Glutamatergic neuron (in vitro differentiated cells): ENCODE measurements at places on chromosomes 16 and 17. TPM values are rescaled to one million over a fixed set of nuclear protein-coding genes. Genes with fewer than 3 reads are reported as not detected.

- DNase-seq, result no peak
Observed at GRCh38 chr17:66548659-66549310, 246.4 kb downstream of the PRKCA start.

GRCh38 chr16:49756775-49757558, 98.9 kb downstream of the ZNF423 start:
- no peak for DNase-seq

DNA sequence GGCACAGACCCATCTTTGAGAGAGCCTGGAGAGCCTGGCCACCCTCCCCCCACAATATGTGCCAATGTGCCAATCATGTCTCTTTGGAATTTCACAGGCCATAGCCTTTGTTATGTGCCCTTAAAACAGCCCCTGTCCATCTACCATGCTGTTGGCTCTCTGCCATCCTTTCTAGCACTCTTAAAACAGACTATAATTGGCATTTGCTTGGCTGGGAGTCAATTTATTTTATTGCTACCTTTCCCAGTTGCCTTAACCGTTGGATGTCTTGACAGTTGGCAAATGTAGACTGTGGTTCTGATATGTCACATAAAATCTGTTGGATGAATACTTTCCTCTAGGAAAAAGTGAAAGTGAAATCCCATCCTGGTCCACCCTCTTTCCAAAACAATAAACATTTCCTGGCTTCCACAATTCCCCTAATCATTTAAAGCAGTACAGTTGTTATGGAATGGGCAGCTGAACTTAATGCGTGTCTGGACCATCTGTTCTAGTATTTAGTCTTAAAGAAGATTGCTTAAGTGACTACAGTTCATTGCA, 394.0 kb downstream of the KCNJ2 start:
- no peak for DNase-seq

Gene MSLN
- not detected for total RNA-seq

DNA sequence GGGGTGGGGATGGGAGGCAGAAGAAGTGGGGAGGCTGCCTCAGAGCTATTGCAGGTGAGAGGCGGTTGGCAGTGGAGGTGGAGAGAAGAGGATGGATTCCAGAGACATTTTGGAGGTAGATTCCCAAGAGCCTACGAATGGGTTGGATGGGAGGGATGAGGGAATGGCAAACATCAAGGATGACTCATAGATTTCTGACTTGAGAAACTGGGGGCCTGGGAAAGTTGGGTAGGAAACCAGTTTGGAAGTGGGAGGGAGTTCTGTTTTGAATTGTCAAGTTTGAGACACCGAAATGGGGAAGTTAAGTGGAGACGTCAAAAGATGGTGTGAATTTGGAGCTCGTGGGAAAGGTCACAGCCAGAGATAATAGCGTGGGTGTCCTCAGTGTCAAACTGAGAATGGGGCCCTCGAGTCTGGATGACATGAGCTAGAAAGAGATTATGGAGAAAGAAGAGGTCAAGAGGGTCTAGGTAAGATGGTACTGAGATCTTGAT, 6.2 kb upstream of the CYLD start:
- no peak for DNase-seq

Gene CLEC19A
- not detected for total RNA-seq

GRCh38 chr17:52885882-52886281, 727.4 kb upstream of the CA10 start:
- DNase-seq, result no peak

Gene MC1R
- 12.8 TPM for total RNA-seq

- no peak for DNase-seq
Observed at GRCh38 chr17:19288453-19288852, 51.3 kb downstream of the EPN2 start.

Gene RRAD
- 1.1 TPM for total RNA-seq

GRCh38 chr16:4614571-4615383, at the start of gene UBALD1:
UBALD1 (minus strand) TSS chr16:4614888; CDS start chr16:4614797, 91 bp downstream.
- peak; percentile 84 for DNase-seq

DNA sequence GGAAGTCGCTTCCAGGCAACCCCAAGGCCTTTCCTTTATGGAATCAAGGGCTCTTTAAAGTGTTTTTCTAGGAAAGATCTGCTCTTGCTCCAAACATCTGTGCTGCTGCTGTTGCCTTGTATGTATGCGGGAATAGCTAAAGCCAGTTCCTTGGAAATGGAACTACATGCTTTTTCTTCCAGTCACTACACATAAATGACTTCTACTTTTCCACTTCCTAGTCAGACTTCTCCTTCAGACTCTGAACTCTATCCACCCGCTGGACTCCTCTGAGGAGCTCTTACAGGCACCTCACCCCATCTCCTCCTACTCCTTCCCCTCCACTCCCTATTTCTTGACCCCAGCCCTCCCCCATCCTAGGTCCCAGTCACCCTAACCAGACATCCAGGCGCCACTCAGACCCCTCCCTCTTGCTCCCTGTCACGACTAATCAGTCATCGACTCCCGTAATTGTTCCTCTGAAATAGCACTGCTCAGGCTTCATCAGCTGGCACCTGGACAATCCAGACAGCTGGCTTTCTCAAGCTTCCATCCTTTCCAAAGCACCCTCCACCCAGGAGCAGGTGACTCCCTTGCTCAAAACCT, 15.0 kb upstream of the PEMT start:
- DNase-seq, result no peak

Gene MLLT6
- total RNA-seq, result 59.8 TPM

- DNase-seq, result no peak
Observed at GRCh38 chr16:81189100-81189664, 49.3 kb upstream of the BCO1 start.

Gene TPSG1
- not detected for total RNA-seq

GRCh38 chr16:84952335-84953189, 58.8 kb downstream of the ZDHHC7 start:
- DNase-seq, result peak; percentile 72

DNA sequence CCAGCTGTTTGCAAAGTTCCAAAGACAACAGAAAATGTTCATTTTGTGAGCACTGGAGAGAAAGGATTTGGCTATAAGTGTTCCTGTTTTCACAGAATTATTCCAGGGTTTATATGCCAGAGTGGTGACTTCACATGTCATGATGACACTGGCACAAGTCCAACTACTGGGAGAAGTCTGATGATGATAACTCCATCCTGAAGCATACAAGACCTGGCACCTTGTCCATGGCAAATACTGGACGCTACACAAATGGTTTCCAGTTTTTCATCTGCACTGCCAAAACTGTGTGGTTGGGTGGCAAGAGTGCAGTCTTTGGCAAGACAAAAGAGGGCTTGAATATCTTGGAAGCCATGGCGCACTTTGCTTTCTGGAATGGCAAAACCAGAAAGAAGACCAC, 385.0 kb downstream of the CDH11 start:
- DNase-seq, result no peak

DNA sequence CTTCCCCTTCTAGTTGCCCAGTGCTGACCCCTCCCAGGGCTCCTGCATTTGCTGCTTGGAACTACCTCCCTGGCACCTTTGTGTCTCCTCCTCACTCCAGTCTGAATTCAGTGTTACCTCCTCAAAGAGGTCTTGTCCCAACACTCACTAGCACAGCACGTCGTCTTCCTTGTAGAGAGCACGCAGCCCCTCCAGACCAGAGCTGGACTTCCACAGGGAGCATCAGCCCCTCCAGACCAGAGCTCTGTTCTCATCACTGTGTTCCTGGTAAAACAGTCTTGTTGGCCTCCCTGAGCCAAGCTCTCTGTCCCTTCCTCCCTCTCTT, 27.8 kb upstream of the MGAT5B start:
- DNase-seq, result no peak

DNA sequence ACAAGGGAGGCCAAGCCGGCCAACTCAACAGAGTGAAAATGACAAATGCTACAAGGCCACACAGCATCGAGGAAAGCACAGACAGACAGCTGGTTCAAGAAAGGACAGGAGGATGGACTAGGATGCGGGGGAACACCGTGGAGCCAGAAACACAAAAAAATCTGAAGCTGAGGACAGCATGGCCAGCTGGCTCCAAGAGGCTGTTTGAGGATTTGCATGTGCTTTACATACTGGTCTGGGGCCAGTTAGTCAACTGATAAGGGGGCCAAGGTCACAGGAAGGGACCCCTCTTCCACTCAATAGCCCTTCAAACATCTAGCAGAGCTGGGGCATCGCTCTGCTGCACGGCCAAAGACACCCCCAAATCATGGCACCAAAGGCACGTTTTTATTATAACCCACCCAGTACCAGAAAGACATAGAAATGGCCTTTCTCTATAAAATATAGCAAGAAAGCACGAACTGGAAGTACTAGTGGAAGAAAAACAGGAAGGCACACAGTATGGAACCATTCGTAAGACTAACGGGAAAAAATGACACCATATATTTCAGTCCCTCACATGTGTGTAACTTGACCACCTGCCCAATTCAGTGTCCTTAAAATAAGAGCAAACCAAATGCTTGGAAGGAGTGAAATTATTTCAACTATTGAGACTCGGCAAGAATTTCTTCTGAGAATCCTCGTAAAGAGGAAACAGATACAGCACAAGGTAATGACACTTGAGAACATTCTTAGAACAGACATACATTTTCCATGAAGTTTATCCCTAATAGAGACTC, 7.8 kb upstream of the SRL start:
- no peak for DNase-seq

Gene PYDC1
- not detected for total RNA-seq

DNA sequence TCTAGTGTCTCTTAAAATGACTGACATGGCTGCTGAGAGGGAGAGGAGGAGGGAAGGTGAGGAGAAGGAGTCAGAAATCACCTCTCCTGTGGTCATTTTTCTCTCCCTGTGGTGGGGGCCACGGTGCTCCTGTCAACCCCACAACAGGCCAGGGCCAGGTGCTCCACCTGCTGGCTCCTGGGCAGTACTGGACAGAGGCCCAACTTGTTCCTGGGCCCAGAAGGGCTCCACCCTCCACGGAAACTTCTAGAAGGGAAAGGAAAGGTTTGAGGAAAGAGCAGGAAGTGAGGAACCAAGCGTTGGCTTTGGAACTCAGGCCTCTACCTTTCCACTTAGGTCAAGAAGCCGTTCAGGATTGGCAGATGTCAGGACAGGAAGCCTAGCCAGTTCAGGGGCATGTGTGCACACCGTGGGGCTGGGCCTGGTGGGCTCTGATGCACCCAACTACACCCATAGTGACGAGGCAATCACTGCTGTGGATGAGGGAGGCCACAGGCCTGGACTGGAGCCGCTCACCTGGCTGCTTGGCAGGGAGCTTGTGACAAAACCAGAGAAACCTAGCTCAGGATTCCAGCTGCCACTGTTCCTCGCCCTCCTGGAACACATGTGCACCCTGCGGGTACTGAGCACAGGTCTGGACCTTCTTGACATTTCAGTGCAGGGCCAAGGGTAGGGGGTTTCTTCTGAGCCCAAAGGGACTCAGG, 36.1 kb downstream of the WNT3 start:
- DNase-seq, result no peak

GRCh38 chr17:75526555-75527270, 1.2 kb downstream of the LLGL2 start:
- DNase-seq, result no peak

- peak; percentile 34 for DNase-seq
Observed at GRCh38 chr17:57086069-57086930, 1.3 kb downstream of the AKAP1 start.

Gene SLC52A1
- not detected for total RNA-seq

- peak; percentile 74 for DNase-seq
Observed at GRCh38 chr17:4949321-4950074, 1.2 kb upstream of the PFN1 start.

Gene DHRS7C
- not detected for total RNA-seq

GRCh38 chr17:1617620-1618174, 10.9 kb downstream of the SLC43A2 start:
- DNase-seq, result no peak

GRCh38 chr16:50606431-50607050, 58.3 kb downstream of the NKD1 start:
- no peak for DNase-seq

GRCh38 chr16:53207810-53208752, 153.3 kb downstream of the CHD9 start:
- DNase-seq, result peak; percentile 38

DNA sequence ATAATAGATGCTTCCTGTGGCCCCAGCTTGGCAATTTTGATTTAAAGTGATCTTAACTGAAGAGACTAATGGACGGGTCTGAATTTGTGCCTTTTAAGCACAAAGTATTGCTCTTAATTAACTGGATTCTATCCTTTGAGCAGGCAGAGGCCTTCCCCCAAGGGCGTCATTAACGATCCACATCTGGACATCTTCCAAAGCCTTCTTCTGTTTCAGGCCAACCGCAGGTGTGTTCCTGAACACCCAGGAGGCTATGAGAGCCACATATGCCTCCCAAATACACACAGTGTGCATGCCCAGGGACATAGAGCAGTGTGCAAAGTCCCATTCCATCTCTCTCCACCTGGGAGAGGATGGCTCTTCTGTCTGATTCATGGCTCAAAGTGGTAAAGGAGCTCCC, 42.3 kb downstream of the MAPT start:
- no peak for DNase-seq

GRCh38 chr17:30091121-30091670, 25.4 kb upstream of the NSRP1 start:
- DNase-seq, result no peak

- DNase-seq, result no peak
Observed at GRCh38 chr17:4987767-4988567, 492 bp upstream of the CAMTA2 start.

Gene FAM83G
- total RNA-seq, result 2.0 TPM

Gene LRRC45
- total RNA-seq, result 29.6 TPM

Gene C1QTNF1
- 0.15 TPM for total RNA-seq

Gene EFCAB5
- total RNA-seq, result 0.69 TPM

Gene ITGAX
- not detected for total RNA-seq

DNA sequence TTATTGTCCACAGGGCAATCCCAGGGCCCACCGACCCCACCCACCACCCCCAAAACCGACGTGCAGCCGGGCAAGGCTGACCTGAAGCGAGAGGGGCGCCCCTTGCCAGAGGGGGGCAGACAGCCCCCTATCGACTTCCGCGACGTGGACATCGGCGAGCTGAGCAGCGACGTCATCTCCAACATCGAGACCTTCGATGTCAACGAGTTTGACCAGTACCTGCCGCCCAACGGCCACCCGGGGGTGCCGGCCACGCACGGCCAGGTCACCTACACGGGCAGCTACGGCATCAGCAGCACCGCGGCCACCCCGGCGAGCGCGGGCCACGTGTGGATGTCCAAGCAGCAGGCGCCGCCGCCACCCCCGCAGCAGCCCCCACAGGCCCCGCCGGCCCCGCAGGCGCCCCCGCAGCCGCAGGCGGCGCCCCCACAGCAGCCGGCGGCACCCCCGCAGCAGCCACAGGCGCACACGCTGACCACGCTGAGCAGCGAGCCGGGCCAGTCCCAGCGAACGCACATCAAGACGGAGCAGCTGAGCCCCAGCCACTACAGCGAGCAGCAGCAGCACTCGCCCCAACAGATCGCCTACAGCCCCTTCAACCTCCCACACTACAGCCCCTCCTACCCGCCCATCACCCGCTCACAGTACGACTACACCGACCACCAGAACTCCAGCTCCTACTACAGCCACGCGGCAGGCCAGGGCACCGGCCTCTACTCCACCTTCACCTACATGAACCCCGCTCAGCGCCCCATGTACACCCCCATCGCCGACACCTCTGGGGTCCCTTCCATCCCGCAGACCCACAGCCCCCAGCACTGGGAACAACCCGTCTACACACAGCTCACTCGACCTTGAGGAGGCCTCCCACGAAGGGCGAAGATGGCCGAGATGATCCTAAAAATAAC, 3.0 kb downstream of the SOX9 start:
- peak; percentile 54 for DNase-seq

GRCh38 chr16:21603928-21604327, 4.6 kb downstream of the METTL9 start:
- DNase-seq, result no peak
